ENCODE measurements at places on chromosomes 5 and 9.

DNA sequence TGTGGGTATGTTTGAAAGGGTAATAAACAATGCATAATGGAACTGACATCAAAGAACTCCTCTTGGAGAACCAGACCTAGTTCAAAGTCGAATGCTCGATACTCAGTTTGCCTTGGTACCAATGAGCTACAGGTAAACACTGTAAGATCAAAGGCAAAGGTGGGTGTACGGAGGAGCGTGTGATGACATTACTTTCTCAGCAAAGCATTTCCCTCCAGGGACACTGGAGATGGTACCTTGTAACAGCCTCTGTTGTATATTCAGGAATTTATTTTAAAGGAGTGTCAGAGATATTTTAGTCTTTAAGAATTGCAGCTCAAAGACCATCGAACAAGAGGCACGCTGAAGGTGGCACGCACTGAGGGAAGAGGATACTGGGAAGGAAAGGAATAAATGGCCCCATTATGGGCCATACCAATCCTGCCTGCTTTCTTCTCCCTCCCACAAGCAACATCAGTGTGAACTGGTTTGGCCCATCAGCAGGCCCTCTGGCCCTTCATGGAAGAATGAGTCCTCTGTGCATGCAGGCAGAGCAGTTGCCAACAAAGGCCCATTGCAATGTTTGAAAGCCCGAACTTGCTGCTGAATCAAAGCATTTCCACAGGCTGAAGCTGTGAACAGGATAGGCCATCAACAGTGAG is 410.2 kb downstream of the ACTL7B start:
- no peak for DNase-seq

GRCh38 chr9:130659699-130660248 is 4.6 kb upstream of the PRDM12 start:
- DNase-seq, result no peak

- no peak for DNase-seq
These were observed 22.5 kb downstream of the OLFML2A start for GRCh38 chr9:124799274-124800006.

DNA sequence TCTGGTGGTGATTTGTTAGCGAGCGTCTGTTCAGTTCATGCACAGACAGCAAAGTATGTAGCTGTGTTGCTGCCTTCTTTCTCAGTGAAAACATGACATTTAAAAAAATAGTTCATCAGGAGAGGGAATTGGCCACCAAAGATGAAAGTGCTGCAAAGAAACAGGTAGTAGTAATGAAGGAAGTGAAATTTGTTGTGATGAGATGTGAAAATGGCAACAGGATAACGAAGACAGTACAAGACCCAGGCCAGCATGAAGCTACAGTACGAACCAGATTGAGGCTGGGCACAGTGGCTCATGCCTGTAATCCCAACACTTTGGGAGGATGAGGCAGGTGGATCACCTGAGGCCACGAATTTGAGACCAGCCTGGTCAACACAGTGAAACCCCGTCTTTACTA is 136.0 kb downstream of the SMARCA2 start:
- DNase-seq, result no peak

- no peak for DNase-seq
These were observed 179.7 kb upstream of the FBXL17 start for GRCh38 chr5:108561416-108562204.

GRCh38 chr5:8522646-8523045 is 653.7 kb downstream of the MTRR start:
- DNase-seq, result no peak

- no peak for DNase-seq
These were observed 225.7 kb downstream of the FRMD3 start for GRCh38 chr9:83312537-83312936.

DNA sequence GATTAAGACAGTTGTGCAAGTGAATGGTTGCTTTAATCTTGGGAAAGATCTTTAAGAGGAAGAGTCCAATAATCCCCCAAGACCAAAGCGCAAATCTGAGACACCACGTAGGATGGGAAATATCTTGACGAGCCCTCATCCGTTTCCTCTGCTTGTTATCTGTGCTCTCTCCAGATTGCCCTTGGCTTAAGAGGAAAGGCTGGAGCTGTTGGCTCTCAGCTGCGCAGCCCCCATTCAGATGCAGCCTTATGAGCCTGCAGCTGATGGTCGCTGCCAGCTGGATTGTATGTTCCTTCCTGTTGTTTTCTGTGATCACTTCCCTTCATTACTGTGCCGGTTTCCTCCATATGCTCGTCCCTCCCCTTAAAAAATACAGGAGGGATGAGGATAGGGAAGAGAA is 47.7 kb downstream of the PWWP2A start:
- DNase-seq, result no peak

GRCh38 chr9:120916991-120917880 is 9.4 kb downstream of the TRAF1 start:
- DNase-seq, result no peak

- no peak for DNase-seq
These were observed 203.7 kb upstream of the SLC24A2 start for GRCh38 chr9:19992556-19992955.

DNA sequence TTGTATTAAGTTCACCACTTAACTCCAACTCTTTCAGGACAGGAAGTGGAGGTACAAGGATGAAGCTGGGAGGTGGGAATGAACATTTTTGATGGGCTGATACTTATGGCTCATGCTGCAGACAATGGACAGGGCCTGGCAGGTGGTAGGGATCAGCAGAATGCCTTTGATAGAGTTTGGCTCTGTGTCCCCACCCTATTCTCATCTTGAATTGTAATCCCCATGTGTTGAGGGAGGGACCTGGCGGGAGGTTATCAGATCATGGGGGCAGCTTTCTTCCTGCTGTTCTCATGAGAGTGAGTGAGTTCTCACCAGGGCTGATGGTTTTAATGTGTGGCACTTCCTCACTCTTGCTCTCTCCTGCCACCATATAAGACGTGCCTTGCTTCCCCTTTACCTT is 87.3 kb upstream of the PRLR start:
- no peak for DNase-seq

GRCh38 chr5:167765352-167765751 is 526.1 kb upstream of the WWC1 start:
- DNase-seq, result no peak

GRCh38 chr5:125310749-125311148 is 564.3 kb upstream of the ZNF608 start:
- DNase-seq, result no peak

DNA sequence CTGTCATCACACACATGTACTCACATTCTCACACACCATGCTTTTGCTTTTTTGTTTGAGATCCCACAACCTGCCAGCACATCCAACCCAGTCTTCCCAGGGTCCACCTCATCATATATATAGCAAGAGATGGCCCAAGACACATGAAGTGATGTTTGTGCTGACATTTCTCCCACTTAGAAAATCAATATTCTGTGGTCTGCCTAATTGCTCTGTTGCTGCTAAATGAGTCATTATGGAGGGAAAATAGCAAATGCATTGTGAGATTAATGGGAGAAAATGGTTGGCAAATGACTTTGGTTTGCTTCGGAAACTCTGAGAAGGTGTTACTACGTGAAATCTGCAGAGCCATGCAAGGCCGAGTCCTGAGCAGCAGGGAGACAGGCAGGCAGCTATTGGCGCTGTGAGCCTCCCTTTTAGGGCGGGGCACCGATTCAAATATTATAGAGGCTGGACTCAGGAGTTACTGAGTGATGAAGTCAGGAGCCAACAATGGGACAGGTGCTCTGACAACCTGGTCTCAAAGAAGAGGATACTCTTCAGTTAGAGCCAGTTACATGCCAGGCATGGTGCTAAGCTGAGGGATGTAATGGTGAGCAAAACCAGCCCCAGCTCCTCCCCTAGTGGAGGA is 62.8 kb downstream of the DAB2IP start:
- DNase-seq, result no peak

DNA sequence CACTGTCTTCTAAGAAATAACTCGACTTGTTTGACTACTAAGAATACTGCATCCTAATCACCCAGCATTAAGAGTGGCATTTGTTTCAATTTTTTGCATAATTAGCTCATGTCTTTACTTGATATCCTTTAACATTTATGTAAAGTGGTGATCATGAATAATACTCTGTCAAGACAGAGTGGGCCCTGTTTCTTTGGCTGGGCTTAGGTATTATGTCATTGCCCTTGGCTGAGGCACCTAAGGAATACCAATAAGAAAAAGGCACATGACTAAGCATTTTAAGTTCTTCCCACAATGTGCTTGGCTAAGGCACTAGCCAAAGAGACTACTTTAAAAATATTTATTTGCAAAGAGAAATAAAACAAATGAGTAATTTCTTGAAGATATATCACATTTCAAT is 308.1 kb downstream of the CTNND2 start:
- no peak for DNase-seq

DNA sequence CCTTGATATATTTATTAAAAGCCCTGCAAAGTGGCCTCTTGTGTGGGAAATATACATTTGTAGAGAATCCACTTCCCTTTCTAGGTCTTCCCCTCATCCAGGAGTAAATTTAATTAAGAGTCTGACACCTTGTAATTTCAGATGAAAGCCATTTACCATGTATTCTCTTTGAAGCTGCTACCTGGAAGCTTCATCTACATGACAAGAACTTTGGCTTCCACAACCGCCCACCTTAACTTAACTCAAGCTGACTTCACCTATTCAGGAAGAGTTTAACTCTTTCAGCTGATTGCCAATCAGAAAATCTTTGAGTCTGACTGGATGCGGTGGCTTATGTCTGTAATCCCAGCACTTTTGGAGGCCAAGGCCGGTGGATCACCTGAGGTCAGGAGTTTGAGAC is 899.9 kb downstream of the TAF11L14 start:
- no peak for DNase-seq

GRCh38 chr9:93258419-93258817 is 74.5 kb downstream of the WNK2 start:
- no peak for DNase-seq

DNA sequence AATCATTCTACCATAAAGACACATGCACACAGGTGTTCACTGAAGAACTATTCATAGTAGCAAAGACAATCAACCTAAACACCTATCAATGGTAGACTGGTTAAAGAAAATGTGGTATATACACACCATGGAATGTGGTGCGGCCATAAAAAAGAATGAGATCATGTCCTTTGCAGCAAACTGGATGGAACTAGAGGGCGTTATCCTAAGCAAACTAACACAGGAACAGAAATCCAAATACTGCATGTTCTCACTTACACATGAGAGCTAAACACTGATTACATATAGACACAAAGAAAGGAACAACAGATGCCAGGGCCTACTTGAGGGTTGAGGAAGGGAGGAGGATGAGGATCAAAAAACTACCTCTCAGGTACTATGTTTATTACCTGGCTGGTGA is 103.8 kb downstream of the DRD1 start:
- DNase-seq, result no peak

- no peak for DNase-seq
These were observed 399.6 kb upstream of the IRX1 start for GRCh38 chr5:3195994-3196393.

- DNase-seq, result no peak
These were observed 191.7 kb downstream of the AOPEP start for GRCh38 chr9:94918038-94918753.

DNA sequence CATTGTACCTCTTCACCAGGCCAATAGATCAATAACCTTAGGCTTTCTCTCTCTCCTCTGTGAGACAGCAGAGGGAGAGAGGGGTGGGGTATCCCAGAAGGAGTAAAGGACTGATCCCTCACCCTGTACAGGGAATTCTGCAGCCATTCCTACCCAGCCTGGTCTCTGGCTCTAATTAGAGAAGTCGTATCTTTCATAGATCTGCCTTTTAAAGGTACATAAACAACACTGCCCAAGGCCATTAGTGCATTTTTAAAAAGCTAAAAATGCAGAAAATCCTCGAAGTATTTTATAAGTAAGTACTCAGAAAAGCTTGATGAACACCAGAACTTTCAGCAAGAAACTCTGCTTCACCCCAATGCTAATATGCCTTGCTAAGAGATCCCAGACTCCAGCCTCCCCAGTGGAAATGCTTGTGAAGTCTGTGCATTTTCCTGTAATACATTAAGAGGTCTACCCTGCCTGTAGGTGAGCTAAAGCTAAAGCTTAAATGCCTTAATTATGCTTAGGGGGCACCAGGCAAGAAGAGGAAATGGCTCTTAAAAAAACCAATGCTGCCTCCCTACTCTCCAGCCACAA is 200.0 kb upstream of the ANKRD55 start:
- DNase-seq, result no peak

DNA sequence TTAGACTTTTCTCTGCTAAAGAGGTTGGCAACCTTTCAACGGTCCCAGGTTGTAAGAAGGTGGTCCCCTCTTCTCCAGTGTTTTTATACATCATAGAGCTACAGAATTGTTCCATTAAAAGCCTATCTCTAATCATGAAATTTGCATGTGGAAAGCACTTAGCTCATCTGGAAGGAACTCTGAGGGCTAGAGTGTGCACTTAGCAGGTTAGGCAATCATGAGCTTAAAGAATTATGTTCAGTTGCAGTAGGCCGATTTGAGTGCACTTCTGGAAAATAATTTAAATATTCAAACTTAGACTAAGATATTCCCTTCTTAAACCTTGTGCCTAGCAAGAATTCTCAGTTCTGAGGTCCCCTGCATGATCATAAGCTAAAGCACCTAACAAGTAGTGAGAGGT is 468.7 kb downstream of the SPATA31D1 start:
- DNase-seq, result no peak

DNA sequence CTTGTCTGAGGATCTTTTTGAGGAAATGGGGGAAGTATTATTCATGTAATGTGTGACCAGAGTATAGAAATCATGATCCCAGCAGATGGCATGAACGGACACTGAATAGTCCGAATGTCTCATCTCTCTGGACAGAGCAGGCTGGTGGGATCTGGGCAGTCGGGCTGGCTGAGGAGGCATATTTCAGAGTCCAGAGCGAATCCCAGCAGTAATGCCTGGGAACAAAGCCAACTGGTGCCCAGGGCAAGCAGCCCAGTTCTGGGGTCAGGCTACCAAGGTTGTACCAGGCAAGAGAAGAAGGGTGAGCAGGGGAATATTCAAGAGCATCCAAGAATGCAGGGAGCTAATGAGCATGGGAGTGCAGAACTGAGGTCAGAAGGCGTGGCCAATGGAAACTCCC is 306.4 kb downstream of the ZSWIM6 start:
- DNase-seq, result no peak

DNA sequence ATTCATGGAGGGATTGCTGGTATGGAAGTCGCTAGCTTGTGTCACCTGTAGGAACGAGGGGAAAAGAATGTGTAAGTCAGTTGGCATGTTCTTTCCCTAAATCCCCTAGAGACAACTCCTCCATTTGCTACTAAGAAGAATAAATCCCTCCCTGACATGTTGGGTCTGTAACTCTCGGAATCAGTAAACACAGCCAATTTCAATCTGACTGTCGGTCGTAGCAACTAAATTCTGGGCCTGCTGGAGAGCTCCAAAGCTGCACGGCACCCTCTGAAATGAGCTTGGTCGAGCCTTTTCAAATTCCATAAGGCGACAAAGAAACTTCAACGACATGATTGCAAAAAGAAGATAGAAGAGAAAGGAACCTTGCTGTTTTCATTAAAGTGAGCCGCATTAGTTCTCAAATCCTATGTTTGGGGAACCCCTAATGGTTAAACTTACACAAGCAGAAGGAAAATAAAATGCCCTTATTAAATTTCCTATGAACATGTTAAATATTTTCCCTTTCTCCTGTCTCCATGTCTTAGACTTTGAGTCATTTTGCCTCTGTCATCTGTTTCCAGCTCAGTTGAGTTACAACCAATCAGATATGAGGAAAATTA is 735.8 kb upstream of the WWC1 start:
- no peak for DNase-seq
